GM23248 (cell line): ENCODE measurements at places on chromosomes 3 and 15. TPM values are rescaled to one million over a fixed set of nuclear protein-coding genes. Genes with fewer than 3 reads are reported as not detected.

P2RY1 gene
- 0.09 TPM in 1 of 2 replicates, not detected in the other for polyA plus RNA-seq

ALG1L2 gene
- 0.49 and 0.63 TPM in 2 replicates for polyA plus RNA-seq

MST1R gene
- 0.35 TPM in 1 of 2 replicates, not detected in the other for polyA plus RNA-seq

SFMBT1 gene
- 2.2 and 2.3 TPM in 2 replicates for polyA plus RNA-seq

STRA6 gene
- 0.22 TPM in 1 of 2 replicates, not detected in the other for polyA plus RNA-seq

PEX11A gene
- polyA plus RNA-seq, result 5.3 and 6.1 TPM in 2 replicates

GP9 gene
- polyA plus RNA-seq, result not detected in 2 replicates

FGF12 gene
- not detected in 2 replicates for polyA plus RNA-seq

UBAP1L gene
- 0.38 and 0.89 TPM in 2 replicates for polyA plus RNA-seq

TMEM42 gene
- polyA plus RNA-seq, result 34.2 and 35.0 TPM in 2 replicates

PEX5L gene
- polyA plus RNA-seq, result 0.03 TPM in 1 of 2 replicates, not detected in the other

PTPN23 gene
- 12.0 and 14.3 TPM in 2 replicates for polyA plus RNA-seq

PLAAT1 gene
- not detected in 2 replicates for polyA plus RNA-seq

FAM107A gene
- polyA plus RNA-seq, result 0.09 and 0.13 TPM in 2 replicates

FAH gene
- polyA plus RNA-seq, result 28.8 and 32.4 TPM in 2 replicates
